ENCODE measurements at places on chromosomes 6 and 20.

DNA sequence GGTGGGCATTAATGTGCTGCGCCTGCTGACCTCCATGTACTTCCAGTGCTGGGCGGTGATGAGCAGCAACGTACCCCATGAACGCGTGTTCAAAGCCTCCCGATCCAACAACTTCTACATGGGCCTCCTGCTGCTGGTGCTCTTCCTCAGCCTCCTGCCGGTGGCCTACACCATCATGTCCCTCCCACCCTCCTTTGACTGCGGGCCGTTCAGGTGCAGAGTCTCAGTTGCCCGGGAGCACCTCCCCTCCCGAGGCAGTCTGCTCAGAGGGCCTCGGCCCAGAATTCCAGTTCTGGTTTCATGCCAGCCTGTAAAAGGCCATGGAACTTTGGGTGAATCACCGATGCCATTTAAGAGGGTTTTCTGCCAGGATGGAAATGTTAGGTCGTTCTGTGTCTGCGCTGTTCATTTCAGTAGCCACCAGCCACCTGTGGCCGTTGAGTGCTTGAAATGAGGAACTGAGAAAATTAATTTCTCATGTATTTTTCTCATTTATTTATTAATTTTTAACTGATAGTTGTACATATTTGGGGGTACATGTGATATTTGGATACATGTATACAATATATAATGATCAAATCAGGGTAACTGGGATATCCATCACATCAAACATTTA is 35.2 kb upstream of the NOP56 start:
- no peak for DNase-seq

DNA sequence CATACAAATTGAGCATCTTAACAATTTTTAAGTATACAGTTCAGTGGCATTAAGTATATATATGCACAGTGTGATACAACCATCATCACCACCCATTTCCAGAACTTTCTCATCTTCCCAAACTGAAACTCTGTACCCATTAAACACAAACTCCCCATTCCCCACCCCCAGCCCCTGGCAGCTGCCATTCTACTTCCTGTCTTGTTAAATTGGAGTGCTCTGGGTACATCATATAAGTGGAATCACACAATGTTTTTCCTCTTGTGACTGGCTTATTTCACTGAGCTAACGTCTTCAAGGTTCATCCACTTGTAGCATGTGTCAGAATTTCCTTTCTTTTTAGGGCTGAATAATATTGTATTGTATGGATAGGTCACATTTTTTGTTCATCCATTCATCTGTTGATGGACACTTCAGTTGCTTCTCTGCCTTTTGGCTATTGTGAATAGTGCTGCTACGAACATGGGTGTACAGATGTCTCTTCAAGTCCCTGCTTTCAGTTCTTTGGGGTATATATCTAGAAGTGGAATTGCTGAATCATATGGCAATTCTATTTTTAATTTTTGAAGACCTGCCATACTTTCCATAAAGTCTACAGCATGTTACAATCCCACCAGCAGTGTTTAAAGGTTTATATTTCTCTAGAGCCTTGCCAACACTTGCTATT is 19.6 kb upstream of the RREB1 start:
- no peak for DNase-seq

DNA sequence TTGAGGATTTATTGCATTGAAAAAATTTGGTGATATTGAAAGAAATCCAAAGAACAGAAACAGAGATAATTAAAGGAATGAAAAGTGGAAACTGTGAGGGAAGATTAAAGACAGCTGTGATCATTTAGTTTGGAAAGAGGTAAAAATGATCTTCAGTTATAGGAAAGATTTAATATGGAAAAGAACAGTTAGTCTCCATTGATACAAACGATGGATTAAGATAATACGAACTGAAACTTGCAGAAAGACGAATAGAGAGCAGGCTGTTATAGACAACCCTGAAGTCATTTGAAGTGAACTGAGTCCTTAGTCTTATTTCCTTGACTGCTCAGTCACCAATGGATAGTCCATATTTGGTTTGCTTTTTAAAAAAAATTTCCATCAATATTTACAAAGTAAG is 360.0 kb downstream of the NKAIN2 start:
- DNase-seq: no peak

- no peak for DNase-seq
These were observed 34.8 kb upstream of the BAG2 start for GRCh38 chr6:57137350-57137749.

GRCh38 chr6:66865771-66866170 is 1158.7 kb upstream of the EYS start:
- DNase-seq: no peak

DNA sequence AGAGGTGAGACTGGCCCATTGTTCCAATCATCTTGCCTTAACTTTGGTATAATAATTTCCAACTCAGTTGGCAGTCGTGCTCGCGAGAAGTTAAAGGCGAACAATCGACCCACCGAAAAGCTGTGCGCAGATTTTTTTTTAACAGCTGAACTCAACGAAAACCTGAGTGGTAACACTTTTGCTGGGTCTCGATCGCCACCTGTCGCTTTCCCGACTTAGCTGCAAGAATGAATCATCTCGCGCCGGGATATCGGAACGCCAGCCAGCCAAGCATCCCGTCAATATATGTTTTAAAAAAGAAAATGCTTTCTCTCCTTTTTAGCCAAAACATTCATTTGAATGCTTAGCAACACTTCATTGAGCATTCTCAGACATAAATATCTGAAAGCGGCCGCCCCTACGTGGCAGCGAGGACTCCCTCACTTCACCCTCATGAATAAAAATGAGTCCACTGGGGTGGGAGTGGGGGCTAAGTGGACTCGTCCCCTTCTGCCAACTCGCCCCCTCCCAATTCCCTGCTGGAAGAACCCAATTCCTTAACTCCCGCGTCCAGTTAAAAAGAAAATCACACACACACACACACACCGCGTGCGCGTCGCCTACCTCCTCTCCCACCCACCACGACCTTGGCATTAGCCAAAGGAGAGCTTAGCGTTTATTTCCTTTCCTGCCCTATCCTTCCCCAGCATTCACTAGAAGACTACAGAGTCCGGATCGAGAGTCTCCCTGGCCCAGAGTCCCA is 1.5 kb downstream of the COL12A1 start:
- no peak for DNase-seq

- no peak for DNase-seq
These were observed 138.0 kb downstream of the HFE start for GRCh38 chr6:26224940-26225847.

Data from activated naive CD4-positive, alpha-beta T cell (primary cell).